ENCODE measurements at places on chromosomes 1 and 21. TPM values are rescaled to one million over a fixed set of nuclear protein-coding genes. Genes with fewer than 3 reads are reported as not detected.
A peak's percentile ranks its signal among the peaks of the same experiment; 100 is the strongest.

DNA sequence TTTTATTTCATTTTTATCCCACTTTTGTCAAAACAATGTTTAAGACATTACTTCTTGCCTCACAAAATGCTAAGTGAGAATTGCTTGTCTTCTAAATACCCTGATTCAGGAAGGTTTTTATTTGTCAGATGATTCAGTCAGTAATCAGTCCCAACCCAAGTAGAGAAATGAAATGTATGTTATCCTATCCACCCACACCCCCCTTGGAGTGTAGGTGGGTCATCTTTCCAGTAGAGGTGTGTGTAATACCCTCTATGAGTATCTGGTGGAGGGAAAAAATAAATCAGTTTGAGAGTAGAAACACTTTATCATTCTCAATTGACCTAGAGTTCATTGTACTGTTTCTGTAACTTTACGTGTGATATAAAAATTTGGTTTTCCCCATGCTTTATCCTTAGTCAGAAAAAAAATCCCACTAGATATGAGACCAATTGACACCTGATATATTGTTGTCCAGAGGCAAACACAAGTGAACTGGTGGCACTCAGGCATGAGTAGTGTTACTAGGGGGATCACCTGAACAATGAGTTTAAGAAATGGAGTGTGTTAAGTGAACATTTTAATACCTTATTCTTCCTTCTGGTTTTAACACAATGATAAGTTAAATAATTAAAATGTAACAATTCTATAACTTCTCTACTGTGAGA, 153.8 kb upstream of the C1orf105 start:
- no peak for DNase-seq

- DNase-seq = no peak
Observed at GRCh38 chr1:44616991-44617702, 57.1 kb downstream of the TMEM53 start.

DNA sequence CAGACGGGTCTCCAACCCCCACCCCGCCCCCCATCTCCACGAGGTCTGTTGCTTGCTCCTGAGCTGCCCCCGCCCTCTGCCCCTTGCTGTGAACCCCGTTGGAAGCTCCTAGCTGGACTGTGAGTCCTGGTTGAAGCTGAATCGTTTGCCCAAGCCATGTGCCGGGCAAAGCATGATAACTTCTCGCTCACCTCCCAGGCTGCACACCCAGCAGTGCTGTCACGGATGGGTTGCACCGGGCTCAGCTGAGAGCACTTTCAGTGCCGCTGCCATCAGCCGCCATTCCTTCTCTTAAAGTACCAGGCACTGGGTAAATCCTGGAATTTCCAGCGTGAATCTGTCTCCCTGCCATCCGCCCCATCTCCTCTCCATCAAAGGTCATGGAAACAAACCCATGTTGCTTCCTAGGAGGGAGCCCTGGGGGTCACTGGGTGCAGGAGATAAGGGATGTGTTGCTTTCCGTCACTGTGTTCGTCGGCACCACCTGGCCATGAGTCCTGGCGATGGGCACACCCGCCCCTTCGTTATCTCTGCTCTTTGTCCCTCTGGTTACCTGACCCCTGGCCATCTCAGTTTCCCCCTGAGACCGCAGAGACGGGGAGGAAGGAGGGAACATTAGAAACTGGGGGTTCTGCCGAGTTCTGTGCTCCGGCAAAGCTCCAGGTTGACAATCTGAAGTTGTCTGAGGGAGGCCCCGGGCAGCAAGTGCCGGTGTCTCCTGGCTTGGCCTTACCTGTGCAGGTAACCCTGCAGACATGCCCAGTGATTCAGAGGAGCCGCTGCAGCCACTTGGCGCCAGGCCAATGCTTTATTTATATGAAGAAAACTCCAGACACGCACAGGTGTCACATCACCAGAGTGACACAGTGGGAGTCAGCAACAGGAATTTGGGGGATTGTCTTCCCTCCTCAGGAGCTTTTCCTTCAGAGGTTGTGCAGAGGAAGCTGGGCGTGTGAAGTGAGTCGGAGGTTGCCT, 2.7 kb downstream of the PDE9A start:
- no peak for DNase-seq

GRCh38 chr1:198173832-198174231, 17.0 kb downstream of the NEK7 start:
- DNase-seq = no peak

GRCh38 chr1:228735871-228736586, 750 bp downstream of the RHOU start:
- peak; percentile 37 for DNase-seq

GRCh38 chr1:158058237-158058985, 65.0 kb downstream of the KIRREL1 start:
- no peak for DNase-seq

MCOLN2 gene
- 0.19 TPM for total RNA-seq

AMPD1 gene
- not detected for total RNA-seq

U2AF1 gene
- 20.6 TPM for total RNA-seq

All from left ventricle myocardium inferior (tissue), 1 donor.